ENCODE measurements at places on chromosomes 2 and 18. TPM values are rescaled to one million over a fixed set of nuclear protein-coding genes. Genes with fewer than 3 reads are reported as not detected.

DNA sequence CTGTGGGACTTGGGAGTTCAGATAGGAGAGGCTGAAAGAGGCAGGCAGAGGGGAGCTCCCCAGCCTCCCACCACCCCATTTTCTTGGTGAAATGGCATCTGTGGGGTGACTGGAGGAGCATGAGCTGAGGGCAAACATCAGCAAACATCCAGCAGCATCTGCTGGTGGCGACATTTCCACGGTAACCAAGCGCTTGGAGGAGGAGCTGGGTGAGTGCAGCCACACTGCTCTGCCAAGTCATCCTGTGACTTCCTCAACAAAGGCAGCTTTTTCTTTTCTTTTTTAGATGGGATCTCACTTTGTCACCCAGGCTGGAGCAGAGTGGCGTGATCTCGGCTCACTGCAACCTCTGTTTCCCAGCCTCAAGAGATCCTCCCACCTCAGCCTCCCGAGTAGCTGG is 5.6 kb downstream of the TXNL4A start:
- peak overlapping the region; percentile 71 for H3K27ac ChIP-seq
- no peaks in the 10 kb centered on the region for H3K27me3 ChIP-seq

GRCh38 chr2:72694715-72695496 is 130.9 kb downstream of the EXOC6B start:
- H3K27ac ChIP-seq, result no peak overlapping the region
- no peak for DNase-seq
- peaks cover 9% of the 10 kb centered on the region for H3K36me3 ChIP-seq
- H3K4me3 ChIP-seq, result no peak overlapping the region
- H3K27me3 ChIP-seq, result no peaks in the 10 kb centered on the region

Gene TPO
- total RNA-seq, result not detected

DNA sequence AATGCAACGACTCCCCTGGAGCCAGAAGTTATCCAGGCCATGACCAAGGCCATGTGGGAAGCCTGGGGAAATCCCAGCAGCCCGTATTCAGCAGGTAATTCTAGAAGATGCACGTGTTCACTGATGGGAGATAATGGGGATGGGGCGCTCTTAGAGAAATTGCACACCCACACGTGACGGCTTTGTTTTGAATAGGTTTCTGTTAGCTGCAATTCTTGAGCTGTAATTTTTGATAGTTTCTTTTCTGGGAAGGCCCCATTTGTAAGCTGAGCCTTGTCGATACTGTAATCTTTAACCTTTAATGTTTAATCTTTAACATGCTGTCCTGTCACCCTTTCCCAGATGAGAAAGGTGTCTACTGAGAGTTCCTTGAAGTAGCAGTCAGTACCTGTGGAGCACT is 3.6 kb downstream of the SCLY start:
- no peak overlapping the region for H3K4me3 ChIP-seq
- peak; percentile 15 for DNase-seq
- peaks cover 52% of the 10 kb centered on the region for H3K36me3 ChIP-seq
- H3K4me1 ChIP-seq, result peaks cover 77% of the 10 kb centered on the region
- no peaks in the 10 kb centered on the region for H3K27me3 ChIP-seq
- H3K27ac ChIP-seq, result no peak overlapping the region

DNA sequence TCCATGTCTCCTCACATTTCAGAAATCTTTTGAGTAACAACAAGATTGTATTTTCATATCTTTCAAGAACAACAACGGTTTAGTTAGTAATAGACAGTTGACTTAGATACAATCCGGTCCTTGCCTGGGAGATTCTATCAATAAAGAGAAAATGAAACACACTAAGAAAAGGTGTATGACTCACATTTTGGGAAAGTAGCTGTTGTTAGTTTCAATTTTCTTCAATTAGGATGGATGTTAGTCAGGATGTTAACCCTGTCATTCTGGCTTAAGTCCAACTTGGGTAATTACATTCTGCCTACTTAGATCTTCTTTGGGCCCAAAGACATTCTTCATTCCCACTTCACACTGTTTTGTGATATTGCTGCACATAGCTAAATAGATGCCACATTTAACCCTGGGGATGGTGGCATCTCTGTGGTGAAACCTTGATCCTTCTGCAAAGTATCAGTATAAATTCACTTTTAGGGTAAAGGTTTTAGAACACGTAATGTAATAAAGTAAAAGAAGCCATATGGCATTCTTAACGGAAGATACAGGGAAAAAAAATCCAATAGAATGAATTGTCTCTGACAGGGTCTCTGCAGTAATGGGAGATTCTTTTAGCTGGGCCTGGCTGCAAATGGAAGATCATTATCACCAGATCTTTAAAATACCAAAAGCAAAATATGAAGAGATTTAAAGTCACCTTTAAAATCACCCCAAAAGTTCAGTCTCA is 365.5 kb downstream of the FIGN start:
- H3K4me1 ChIP-seq, result no peaks in the 10 kb centered on the region
- DNase-seq, result no peak
- no peak overlapping the region for H3K4me3 ChIP-seq
- no peak overlapping the region for H3K27ac ChIP-seq
- H3K27me3 ChIP-seq, result no peaks in the 10 kb centered on the region
- H3K36me3 ChIP-seq, result no peaks in the 10 kb centered on the region

GRCh38 chr2:71082402-71083252 is 14.2 kb downstream of the NAGK start:
- H3K36me3 ChIP-seq, result peaks cover 8% of the 10 kb centered on the region
- no peak overlapping the region for H3K27ac ChIP-seq
- H3K4me3 ChIP-seq, result no peak overlapping the region
- peak; percentile 69 for DNase-seq

Gene CHMP3
- 29.6 TPM for total RNA-seq

DNA sequence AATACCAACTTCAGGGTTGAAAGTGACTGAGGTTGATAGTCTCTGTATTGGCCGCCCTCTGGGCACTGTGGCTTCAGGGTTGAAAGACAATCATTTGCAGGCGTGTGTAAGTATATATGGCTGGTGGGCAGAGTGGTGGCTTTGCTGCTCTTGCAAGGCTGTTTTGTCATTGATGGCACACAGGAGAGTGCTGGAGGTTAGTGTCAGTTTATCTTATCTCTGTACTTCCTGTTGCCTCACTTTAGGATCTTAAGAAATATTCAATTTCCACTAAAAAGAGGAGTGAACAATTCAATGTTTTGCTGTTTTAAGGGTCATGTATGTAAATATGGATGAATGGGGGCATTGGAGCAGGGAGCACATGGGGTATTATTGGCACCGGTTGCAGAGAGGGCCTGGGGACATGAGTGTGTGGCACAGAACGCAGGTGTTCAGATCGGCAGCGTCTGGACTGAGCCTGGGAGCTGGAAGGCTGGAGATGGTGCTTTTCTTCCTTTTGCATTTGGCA is 51.5 kb downstream of the NCK2 start:
- H3K36me3 ChIP-seq, result peaks cover 14% of the 10 kb centered on the region
- peak overlapping the region; percentile 48 for H3K4me3 ChIP-seq
- DNase-seq, result peak; percentile 44
- H3K27ac ChIP-seq, result peak overlapping the region; percentile 92

- no peak for DNase-seq
- peaks cover 1% of the 10 kb centered on the region for H3K27me3 ChIP-seq
- H3K27ac ChIP-seq, result no peak overlapping the region
- peak overlapping the region; percentile 92 for H3K4me3 ChIP-seq
- H3K4me1 ChIP-seq, result peaks cover 11% of the 10 kb centered on the region
Observed at GRCh38 chr2:196640031-196640548, 575 bp downstream of the CCDC150 start.

DNA sequence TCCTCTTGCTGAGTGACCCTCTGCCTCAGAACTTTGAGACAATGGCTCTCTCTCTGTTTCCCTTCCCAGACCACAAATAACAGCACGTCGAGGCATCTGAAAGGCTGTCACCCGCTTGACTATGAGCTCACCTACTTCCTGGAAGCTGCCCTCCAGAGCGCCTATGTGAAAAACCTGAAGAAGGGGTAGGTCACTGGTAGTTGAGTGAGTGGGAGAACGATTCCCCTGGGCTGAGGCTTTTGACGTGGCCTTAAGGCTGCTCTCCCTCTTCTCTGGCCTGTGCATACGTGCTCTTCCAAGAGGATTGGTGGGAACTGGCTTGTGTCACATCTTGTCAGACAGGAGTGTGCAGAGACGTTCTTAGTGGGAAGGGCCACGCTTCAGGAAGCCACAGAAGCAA is 63.1 kb upstream of the MCFD2 start:
- no peaks in the 10 kb centered on the region for H3K27me3 ChIP-seq
- H3K27ac ChIP-seq, result peak overlapping the region; percentile 64
- peaks cover 60% of the 10 kb centered on the region for H3K4me1 ChIP-seq
- peaks cover 39% of the 10 kb centered on the region for H3K36me3 ChIP-seq
- peak overlapping the region; percentile 8 for H3K4me3 ChIP-seq

Gene C2orf76
- 11.1 TPM for total RNA-seq

Gene STK11IP
- 32.1 TPM for total RNA-seq

Gene TRMT61B
- 13.6 TPM for total RNA-seq

DNA sequence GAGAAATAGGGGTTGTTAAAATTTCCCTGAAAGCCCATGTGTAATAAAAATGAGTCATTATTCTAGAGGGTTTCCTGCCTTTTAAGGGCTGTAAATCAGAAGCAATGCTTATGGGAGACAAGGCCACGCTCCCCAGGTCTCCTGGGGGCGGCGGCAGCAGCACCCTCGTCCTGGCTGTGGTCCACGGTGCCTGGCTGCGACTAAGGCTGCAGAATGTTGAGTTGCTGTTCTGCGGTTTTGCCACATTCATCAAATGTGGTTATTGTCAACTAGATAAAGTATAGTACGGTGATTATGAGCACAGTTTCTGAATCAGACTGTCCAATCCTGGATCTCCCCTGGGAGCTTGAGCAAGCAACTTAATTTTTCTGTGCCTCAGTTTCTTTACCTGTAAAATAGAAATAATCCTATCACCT is 11.9 kb upstream of the AGFG1 start:
- no peaks in the 10 kb centered on the region for H3K27me3 ChIP-seq
- DNase-seq, result peak; percentile 85
- peak overlapping the region; percentile 65 for H3K4me3 ChIP-seq
- peaks cover 85% of the 10 kb centered on the region for H3K4me1 ChIP-seq
- no peaks in the 10 kb centered on the region for H3K36me3 ChIP-seq
- H3K27ac ChIP-seq, result peak overlapping the region; percentile 99

GRCh38 chr2:219624565-219624964 is 2.9 kb upstream of the SLC4A3 start:
- H3K27me3 ChIP-seq, result peaks cover 17% of the 10 kb centered on the region
- no peak overlapping the region for H3K4me3 ChIP-seq
- peaks cover 3% of the 10 kb centered on the region for H3K4me1 ChIP-seq
- H3K36me3 ChIP-seq, result no peaks in the 10 kb centered on the region
- no peak overlapping the region for H3K27ac ChIP-seq

DNA sequence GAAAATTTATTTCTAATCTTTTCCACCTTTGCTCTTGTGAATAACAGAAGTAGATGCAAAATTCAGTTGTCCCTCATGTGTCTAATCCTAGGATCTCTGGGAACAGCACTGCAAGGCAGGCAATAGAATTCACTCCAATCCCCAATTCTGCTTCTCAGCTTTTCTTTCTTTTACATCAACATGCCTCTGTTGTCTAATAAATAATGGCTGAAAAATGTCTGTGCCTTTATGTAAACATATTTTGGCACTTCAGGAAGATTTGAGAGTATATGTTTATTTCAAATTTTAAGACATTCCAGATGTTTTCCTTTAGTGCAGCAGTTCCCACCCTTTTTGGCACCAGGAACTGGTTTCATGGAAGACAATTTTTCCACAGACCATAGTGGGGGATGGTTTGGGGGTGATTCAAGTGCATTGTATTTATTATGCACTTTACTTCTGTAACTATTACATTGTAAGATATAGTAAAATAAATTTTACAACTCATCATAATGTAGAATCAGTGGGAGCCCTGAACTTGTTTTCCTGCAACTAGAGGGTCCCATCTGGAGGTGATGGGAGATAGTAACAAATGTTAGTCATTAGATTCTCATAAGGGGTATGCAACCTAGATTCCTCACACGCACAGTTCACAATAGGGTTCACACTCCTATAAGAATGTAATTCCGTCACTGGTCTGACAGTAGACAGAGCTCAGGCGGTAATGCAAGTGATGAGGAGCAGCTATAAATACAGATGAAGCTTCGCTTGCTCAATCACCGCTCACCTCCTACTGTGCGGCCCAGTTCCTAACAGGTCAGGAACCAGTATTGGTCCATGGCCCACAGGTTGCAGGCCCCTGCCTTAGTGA is 590.3 kb upstream of the CNTNAP5 start:
- H3K4me1 ChIP-seq, result no peaks in the 10 kb centered on the region
- no peak overlapping the region for H3K4me3 ChIP-seq
- no peaks in the 10 kb centered on the region for H3K27me3 ChIP-seq
- no peak overlapping the region for H3K27ac ChIP-seq

GRCh38 chr18:33090461-33090860 is 317.6 kb upstream of the KLHL14 start:
- no peak overlapping the region for H3K27ac ChIP-seq
- no peaks in the 10 kb centered on the region for H3K27me3 ChIP-seq
- no peaks in the 10 kb centered on the region for H3K4me1 ChIP-seq
- H3K4me3 ChIP-seq, result no peak overlapping the region

- DNase-seq, result no peak
- H3K27ac ChIP-seq, result no peak overlapping the region
- H3K4me1 ChIP-seq, result no peaks in the 10 kb centered on the region
Observed at GRCh38 chr2:241067501-241068135, 34.5 kb downstream of the MTERF4 start.

- no peaks in the 10 kb centered on the region for H3K27me3 ChIP-seq
- H3K27ac ChIP-seq, result no peak overlapping the region
- no peaks in the 10 kb centered on the region for H3K36me3 ChIP-seq
- no peak for DNase-seq
Observed at GRCh38 chr18:61281431-61281830, 51.8 kb upstream of the CDH20 start.

DNA sequence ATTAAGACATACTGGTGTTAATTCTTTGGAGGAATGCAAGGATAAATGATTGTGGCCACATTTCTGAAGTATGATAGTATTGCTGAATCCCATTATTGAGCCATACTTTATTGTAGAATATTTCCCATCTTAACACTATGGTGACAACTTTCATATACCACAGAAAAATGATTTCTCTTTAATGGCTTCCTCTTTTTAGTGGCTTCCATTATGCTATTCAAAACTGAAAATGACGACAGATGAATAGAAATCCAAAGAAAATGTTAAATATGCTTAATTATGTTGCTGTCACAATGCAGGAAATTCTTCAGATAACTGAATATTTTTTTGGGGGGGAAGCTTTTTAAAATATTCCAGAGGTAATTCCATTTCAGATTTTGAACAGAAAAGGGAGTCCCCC is 88.9 kb upstream of the TMEM200C start:
- no peak for DNase-seq
- no peaks in the 10 kb centered on the region for H3K4me1 ChIP-seq
- peaks cover 2% of the 10 kb centered on the region for H3K27me3 ChIP-seq
- H3K27ac ChIP-seq, result no peak overlapping the region
- no peak overlapping the region for H3K4me3 ChIP-seq
- H3K36me3 ChIP-seq, result no peaks in the 10 kb centered on the region

- peaks cover 56% of the 10 kb centered on the region for H3K4me1 ChIP-seq
- H3K27ac ChIP-seq, result peak overlapping the region; percentile 63
- peaks cover 3% of the 10 kb centered on the region for H3K27me3 ChIP-seq
- DNase-seq, result peak; percentile 41
- H3K36me3 ChIP-seq, result no peaks in the 10 kb centered on the region
- no peak overlapping the region for H3K4me3 ChIP-seq
Observed at GRCh38 chr2:136359121-136359965, 241.4 kb upstream of the CXCR4 start.

DNA sequence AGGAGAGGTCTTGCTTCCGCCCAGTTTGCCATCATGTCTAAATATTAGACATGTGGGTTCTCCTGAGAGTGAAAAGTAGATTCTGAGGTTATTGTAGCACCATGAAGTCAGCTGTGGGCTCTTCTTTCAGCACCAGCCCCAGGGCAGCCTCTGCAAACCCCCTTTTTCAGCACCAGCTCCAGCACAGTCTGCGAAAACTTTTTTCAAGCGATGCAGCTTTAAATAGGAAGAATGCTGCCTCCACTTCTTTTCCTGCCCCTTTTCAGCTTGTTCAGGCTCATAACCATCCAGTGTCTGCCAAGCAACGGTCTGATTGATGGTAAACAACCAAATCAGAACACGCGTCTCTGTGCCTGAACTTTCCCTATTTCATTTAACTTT is at the start of gene COL5A2:
TSS of gene COL5A2 (minus strand) at position 192 of the 381 bp plus-strand sequence. CDS start at position 35, 157 bp downstream.
- H3K27me3 ChIP-seq, result peaks cover 13% of the 10 kb centered on the region
- H3K27ac ChIP-seq, result no peak within 1 kb of the TSS
- H3K4me1 ChIP-seq, result peaks cover 15% of the 10 kb centered on the region
- H3K4me3 ChIP-seq, result peak within 1 kb of the TSS; percentile 20

Data from activated naive CD4-positive, alpha-beta T cell treated with anti-CD3 and anti-CD28 coated beads for 36 hours (primary cell).